ENCODE measurements at places on chromosomes 4 and X.

GRCh38 chr4:167745024-167745687 is 347.2 kb upstream of the ANXA10 start:
- DNase-seq, result no peak

GRCh38 chr4:74931376-74931775 is 1.5 kb upstream of the PARM1 start:
- no peak for DNase-seq

- no peak for DNase-seq
These were observed 30.2 kb upstream of the CYP4V2 start for GRCh38 chr4:186161138-186161537.

- DNase-seq, result no peak
These were observed 66.0 kb downstream of the PGRMC2 start for GRCh38 chr4:128221586-128221985.

DNA sequence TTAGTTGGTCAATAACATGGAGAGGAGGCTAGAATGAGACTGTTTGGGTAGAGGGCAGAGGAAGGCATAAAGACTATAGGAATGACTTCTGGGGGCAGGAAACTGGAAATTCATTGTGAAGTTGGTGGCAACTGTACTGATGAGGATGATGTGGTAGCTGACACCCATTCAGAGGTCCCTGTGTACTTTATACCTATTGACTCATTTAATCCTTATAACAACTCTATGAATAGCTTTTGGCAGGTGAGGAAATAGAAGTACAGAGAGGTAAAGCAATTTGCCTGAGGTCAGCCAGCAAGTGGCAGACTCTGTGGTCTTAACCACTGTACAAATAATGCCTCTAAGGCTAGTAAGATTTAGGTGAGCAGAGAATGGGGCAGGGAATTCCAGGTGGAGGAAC is 100.1 kb downstream of the GATB start:
- DNase-seq, result no peak

DNA sequence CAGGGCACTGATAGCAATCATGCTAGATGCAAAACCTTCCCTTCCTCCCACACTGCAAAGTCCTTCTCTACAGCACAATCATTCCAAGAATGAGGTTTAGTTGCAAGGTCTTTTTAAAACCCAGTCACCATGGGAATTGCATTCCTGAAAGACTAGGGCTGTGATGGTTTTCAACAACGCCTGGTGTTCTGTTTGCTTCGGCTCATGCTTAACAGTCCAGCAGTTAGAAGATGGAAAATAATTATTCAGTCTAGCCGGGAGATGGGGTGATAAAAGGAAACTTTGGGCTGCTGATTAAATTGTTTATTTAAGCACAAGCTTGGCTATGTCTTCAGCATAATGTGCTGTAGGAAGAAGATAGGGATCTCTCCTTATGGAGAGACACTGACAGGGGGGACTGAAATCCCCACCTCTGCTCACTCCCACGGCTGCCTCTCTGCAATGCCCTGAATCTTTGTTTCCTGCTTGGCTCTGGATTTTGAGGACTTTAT is 211.4 kb downstream of the MID1IP1 start:
- no peak for DNase-seq

DNA sequence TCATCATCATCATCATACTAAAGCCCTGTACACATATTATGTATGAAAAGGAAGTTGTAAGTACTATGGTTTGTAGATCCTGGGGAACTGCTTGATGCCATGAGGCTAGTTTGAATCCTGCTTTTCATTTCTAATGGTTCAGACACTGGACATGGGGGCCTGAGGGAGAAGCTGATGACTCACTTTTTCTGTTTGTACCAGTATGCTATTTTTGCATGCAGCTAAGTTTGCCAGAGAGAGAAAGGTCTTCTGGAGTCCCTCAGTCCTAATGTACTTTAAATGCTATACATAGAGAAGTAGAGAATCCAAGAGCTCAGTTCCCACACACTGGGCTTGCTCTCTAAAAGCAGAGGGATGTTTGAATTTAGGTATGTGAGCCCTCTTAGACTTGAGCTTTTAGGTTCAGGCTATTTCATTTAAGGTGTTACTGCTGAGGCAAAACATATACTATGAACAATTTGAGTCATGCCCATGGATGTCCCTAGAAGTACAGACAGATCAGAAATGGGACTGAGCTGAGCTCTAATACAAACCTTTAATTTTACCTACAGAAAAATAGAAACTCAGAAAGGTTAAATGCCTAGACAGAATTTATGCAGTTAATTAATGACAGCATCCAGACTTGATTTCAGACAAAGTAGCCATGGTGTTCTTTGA is 17.6 kb upstream of the HS3ST1 start:
- no peak for DNase-seq

- DNase-seq, result no peak
These were observed 38.1 kb downstream of the MTTP start for GRCh38 chr4:99612704-99613103.

DNA sequence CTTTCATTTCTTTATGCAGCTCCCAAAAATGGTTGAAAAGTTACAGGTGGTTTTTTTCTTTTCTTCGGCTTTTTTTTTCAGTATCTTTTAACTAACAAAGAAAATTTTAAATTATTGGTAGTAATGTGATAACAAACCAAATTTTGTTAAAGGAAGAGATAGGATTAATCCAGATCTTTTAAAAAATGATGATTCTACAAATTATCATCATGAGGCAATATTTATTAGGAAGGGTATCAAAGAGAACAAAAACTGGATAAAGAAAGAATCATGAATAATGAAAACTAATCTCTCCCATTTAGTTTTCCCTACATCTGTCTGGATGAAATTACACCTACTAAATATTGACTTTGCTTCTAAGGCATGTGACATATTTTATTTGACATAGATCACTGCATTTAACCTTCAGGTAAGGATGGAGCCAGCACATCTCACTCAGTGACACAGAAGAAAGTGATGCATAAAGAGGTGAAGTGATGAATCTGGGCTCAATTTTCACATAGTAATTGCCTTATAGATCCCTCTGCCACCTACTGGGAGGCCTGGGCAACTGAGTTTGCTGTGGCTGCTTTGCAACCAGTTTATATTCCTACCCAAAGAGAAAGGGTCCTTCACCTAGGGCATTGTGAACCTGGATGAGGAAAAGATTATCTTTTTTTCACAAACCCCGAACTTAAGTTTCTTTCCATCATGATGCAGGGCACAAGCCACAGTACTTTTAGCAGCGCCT is 155.6 kb downstream of the HNRNPD start:
- no peak for DNase-seq

GRCh38 chrX:136679531-136679930 is 31.6 kb downstream of the CD40LG start:
- DNase-seq, result no peak

GRCh38 chrX:1679238-1679637 is 64.4 kb downstream of the ASMT start:
- no peak for DNase-seq

GRCh38 chr4:132063829-132064228 is 1085.3 kb upstream of the PCDH10 start:
- no peak for DNase-seq

DNA sequence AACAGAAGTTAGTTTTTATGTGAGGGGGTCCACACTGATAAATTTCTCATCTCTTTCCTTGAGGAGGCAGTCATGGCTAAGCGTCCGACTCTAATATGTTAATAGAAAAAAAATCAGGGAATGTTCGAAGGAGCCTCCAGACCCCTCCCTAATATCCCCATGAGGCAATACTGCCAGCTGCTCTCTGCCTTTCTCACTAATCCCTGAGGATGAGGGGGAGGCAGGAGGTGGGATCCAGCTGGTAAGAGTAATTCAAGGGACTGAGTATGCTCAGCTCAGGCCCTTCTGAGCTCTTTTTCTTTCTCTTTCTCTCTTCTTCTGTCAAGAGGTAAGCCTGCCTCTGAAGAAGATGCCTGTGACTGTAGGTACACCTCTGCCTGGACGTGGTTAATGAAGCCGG is 51.7 kb downstream of the PIR start:
- DNase-seq, result no peak

- no peak for DNase-seq
These were observed 44.6 kb downstream of the PALLD start for GRCh38 chr4:168541266-168541953.

DNA sequence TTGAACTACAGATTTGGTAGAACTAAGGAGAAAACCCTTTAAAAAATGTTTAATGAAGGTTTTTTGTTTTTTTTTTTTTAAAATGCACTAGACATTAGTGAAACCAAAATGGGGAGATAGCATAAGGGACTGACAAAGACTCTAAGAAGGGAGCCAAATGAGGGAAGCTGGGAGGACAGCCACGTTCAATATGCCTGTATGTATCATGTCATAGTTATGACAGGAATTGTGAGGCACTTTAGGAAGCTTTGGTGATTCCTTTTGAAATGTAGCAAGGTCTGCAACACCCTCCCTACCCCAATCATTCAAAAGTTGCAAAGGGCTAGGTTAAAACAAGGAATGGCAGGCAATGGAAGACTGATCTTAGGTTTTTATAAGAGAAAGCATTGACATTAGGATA is 526.0 kb downstream of the TLL1 start:
- no peak for DNase-seq

DNA sequence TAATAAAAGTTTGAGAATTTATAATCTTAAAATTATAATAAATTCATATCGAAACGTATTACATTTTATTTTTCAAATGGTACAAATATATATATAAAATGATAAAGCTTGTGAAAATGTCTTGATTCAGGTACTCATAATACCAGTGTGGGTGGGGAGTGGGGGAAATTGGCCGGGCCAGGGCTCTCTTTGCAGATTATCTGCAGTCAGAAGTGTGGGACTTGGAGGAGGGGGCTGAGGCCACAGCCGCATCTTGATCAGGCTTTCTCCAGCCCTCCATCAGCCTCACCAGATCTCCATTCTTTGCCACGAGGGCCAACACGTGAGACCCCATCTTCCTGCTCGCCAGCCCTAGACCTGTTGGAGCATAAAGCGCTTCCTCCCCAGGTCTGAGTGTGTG is 86.7 kb downstream of the STIM2 start:
- DNase-seq, result no peak

DNA sequence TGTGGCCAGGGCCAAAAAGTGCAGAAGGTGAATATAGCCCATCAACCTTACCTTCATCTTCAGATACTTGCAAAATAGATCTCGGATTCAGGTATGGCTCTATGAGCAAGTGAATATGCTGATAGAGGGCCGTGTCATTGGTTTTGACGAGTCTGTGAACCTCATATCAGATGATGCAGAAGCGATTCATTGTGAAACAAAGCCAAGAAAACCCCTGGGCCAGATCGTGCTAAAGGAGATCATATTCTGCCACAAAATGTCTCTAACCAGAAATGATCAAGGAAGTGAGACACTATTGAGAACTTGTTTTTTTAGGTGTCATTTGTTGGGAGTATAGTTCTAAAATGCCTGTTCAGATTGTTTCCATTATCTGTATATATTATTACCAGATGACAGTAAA is 48.3 kb downstream of the PDK3 start:
- DNase-seq, result no peak

DNA sequence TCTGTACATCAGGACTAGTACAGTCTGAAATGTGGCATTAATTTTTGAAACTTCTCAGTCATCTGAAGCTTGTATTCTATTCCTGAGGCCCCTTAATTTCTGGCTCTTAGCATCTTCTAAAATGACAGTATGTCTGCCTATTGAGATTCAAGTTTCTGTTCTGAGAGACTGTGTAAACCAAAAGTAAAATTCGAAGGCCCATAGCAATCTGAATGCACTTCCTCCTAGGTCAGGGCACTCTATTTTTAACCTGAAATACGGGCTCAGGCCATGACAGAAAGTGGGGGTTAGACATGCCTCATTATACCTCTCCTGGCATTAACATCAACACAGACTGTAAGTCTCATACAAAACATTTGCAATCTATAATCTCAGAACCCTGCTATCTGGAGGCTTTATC is 584.4 kb downstream of the KLHL4 start:
- no peak for DNase-seq

DNA sequence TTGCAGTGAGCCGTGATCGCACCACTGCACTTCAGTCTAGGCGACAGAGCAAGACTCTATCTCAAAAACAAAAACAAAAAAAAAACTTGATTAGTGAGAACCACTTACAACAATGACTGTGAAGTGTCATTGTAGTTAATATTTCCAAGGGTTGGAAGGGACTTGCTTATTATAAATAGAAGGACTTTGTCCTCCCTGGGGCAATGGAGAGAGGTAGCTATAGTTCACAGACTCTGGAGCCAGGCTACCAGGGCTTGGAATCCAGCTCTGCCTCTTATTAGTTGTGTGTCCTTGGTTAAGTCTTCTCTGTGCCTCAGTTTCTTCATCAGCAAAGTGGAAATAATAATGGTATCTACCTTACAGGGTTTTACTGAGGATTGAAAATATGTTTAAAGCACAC is 51.6 kb downstream of the TMEM150C start:
- no peak for DNase-seq

DNA sequence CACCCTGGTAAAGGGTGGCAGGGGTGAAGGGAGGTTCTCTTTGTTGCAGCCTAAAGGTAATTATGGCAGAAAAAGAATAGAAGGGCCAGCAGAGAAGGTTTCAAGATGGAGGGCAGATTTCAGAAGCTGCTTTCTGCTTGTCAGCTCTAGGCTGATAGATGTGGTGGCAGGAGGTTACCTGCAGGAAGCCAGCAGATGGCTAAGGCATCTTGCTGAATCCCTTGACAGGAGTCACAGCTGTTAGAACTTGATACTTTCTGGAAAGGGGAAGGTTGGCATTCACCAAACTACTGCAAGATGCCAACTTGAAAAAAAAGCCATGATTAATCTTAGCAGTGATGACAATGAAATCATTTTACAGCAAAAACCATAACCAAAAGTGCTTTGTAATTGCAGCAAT is 69.5 kb upstream of the CBLL2 start:
- DNase-seq, result no peak

DNA sequence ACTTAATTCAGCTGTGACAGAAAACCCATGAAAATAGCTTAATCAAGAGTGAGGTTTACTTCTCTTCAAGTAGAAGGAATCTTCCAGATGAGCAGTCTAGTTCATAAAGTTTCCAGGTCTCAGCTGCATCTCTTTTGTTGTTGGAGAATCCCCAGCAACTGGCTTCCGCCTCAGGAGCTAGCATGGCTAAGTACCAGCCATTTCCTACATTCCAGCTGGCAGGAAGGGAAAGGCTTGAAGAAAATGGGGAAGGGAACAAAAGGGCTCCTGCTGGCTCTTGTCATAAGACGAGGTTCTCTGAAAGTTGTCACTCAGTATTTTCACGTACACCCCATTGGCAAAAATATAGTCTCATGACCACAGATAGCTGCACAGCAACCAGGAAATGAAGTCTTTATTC is 27.3 kb upstream of the TRIM2 start:
- no peak for DNase-seq

GRCh38 chr4:185371702-185372101 is 24.0 kb downstream of the LRP2BP start:
- no peak for DNase-seq
